Suprapubic skin (tissue), 4 donors: ENCODE measurements at places on chromosomes 16 and 17.

GRCh38 chr17:37541880-37542660, 52.4 kb downstream of the DUSP14 start:
- peaks cover 5% of the 10 kb centered on the region for H3K4me1 ChIP-seq
- H3K27ac ChIP-seq = no peak overlapping the region
- no peaks in the 10 kb centered on the region for H3K27me3 ChIP-seq
- no peak for DNase-seq
- H3K4me3 ChIP-seq = no peak overlapping the region

GRCh38 chr16:78154729-78155461, 55.4 kb downstream of the WWOX start:
- H3K27me3 ChIP-seq = no peaks in the 10 kb centered on the region
- no peak overlapping the region for H3K4me3 ChIP-seq
- no peaks in the 10 kb centered on the region for H3K4me1 ChIP-seq
- no peaks in the 10 kb centered on the region for H3K36me3 ChIP-seq
- DNase-seq = no peak

- H3K27me3 ChIP-seq = peaks cover 52% of the 10 kb centered on the region
- H3K27ac ChIP-seq = no peak overlapping the region
- no peak for DNase-seq
- H3K4me1 ChIP-seq = peaks cover 35% of the 10 kb centered on the region
- H3K36me3 ChIP-seq = no peaks in the 10 kb centered on the region
Observed at GRCh38 chr17:38674014-38674748, 576 bp downstream of the EPOP start.

DNA sequence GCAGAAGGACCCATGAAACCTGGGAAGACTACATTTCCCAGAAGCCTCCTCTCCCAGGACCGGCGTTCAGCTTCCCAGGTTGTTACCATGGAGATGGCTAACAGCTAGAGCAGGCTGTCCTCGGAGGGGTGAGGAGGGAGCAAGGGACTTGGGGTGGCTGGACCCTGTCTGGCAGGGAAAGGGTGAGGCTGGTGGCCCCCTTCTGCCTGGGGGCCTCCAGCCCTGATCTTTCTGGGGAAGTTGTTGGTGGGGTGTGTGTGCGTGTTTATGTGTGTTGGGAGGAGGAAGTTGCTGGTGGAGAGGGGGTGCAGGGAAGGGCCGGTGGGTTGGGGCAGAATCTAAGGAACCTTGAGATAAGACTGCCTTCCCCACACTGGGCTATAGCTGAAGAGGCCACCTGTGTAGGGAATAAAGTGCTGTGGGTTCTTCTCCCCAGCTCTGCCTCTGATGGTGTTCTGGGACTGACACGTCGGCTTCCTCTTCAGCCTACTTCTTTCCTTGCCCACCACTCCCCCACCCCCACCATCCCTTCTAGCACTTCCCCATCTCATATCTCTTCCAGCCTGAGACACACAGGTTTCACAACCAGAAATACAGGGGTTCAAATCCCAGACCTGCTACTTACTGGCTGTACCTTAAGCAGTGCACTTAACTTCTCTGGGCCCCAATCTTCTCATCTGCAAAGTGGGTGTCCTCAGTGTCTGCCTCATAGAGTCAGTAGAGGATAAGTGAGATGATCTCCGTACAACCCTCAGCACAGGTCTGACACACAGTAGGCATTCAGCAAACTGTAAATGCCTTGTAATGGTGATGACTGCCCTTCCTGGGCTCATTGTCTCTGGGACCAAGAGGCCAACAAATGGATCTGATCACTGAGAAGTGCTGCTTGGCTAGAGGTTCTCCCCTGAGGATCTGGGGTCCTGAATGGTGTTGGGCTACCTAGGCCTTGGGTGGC, at the start of gene DRC7:
Gene DRC7 (plus strand): TSS at position 82 of the 955 bp plus-strand sequence. CDS start 3,144 bp downstream, outside the sequence.
- H3K27me3 ChIP-seq = no peaks in the 10 kb centered on the region
- no peaks in the 10 kb centered on the region for H3K4me1 ChIP-seq
- DNase-seq = peak; percentile 54
- no peak within 1 kb of the TSS for H3K4me3 ChIP-seq
- no peaks in the 10 kb centered on the region for H3K36me3 ChIP-seq

- H3K27me3 ChIP-seq = no peaks in the 10 kb centered on the region
- no peak overlapping the region for H3K27ac ChIP-seq
- no peaks in the 10 kb centered on the region for H3K4me1 ChIP-seq
Observed at GRCh38 chr17:80347536-80347935, 67.4 kb upstream of the ENDOV start.

DNA sequence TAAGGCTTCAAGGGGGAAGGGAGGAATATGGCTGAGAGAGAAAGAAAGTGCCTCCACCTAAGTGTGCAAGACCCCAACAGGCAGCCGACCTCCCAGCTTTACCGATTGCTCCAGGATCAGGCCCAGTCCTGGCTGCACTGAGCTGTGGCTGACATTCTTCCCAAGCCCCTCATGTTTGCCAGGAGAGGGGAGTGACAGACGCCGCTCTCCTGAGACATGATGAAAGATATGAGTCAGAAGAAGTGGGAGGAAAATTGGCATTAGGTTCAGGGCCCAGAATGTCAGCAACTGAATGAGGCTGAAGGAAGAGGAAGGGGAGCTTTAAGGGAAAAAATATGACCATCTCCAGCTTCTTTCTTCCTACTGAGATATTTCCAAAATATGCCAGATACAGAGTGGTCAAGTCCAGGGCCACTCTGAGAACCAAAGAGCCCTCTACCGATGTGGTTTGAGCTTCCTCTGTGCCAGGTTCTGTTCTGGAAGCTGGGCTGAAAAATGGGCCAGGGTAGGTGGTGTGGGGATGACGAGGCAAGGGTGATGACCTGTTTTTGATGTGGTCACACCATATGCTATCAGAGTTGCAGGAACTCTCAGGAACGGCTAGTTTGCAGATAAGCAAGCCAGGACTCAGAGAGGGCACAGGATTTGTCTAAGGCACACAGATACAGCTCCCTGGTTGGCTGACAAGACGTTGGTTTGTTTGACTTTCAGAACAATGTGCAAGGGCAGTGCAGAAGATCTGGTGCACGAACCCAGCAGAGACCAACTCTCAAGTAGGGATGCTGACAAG, 176.7 kb downstream of the SOX9 start:
- H3K27ac ChIP-seq = no peak overlapping the region
- DNase-seq = no peak
- no peaks in the 10 kb centered on the region for H3K27me3 ChIP-seq
- H3K36me3 ChIP-seq = no peaks in the 10 kb centered on the region

GRCh38 chr16:50731130-50731988, 10.5 kb upstream of the CYLD start:
- H3K27me3 ChIP-seq = no peaks in the 10 kb centered on the region
- H3K4me3 ChIP-seq = no peak overlapping the region
- no peak overlapping the region for H3K27ac ChIP-seq
- no peaks in the 10 kb centered on the region for H3K36me3 ChIP-seq
- no peaks in the 10 kb centered on the region for H3K4me1 ChIP-seq
- no peak for DNase-seq

GRCh38 chr17:57566721-57567120, 178.4 kb downstream of the CCDC182 start:
- H3K4me3 ChIP-seq = no peak overlapping the region
- H3K27me3 ChIP-seq = no peaks in the 10 kb centered on the region
- H3K27ac ChIP-seq = no peak overlapping the region

- H3K36me3 ChIP-seq = no peaks in the 10 kb centered on the region
- DNase-seq = no peak
- no peaks in the 10 kb centered on the region for H3K27me3 ChIP-seq
- H3K4me1 ChIP-seq = peaks cover 88% of the 10 kb centered on the region
- peak overlapping the region; percentile 88 for H3K4me3 ChIP-seq
Observed at GRCh38 chr17:29588562-29589411, 661 bp downstream of the GIT1 start.

- no peaks in the 10 kb centered on the region for H3K36me3 ChIP-seq
- H3K27ac ChIP-seq = no peak overlapping the region
- H3K27me3 ChIP-seq = no peaks in the 10 kb centered on the region
- H3K4me3 ChIP-seq = no peak overlapping the region
- no peaks in the 10 kb centered on the region for H3K4me1 ChIP-seq
Observed at GRCh38 chr16:82535262-82535661, 91.5 kb upstream of the CDH13 start.

DNA sequence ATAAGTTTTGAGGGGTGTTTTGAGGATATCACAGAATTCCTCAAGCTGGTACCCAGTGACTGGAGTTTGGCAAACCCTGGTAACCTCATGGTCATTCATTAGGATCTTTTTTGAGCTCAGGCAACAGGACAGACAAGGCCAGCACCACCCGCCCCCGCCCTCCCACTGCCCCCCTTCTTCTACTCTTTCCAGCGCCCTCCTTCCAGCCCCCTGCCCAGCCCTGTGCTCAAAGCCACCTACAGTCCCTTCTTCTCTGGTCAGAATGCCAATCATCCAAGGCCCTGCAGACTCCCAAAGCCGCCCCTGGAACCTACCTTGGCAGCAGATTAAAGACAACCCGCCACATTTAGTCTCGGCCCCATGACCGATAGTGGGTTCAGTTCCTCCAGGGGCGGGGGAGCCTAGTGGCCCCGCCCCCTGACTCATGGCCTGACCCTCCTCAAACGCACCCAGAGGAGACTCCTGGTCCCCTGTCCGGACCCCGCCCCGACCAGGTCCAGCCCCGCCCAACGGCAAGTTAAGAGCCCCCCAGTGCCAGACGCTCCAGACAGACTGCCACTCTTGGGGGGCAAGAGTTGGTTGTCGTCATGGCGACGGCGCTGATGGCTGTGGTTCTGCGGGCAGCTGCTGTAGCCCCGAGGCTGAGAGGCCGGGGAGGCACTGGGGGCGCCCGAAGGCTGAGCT, at the start of gene NAGS:
Gene NAGS (plus strand): TSS at position 546 of the 684 bp plus-strand sequence. CDS start 42 bp downstream, at position 588.
- peak within 1 kb of the TSS; percentile 57 for H3K4me3 ChIP-seq
- peaks cover 41% of the 10 kb centered on the region for H3K4me1 ChIP-seq
- no peaks in the 10 kb centered on the region for H3K36me3 ChIP-seq
- H3K27ac ChIP-seq = no peak within 1 kb of the TSS
- peaks cover 22% of the 10 kb centered on the region for H3K27me3 ChIP-seq

DNA sequence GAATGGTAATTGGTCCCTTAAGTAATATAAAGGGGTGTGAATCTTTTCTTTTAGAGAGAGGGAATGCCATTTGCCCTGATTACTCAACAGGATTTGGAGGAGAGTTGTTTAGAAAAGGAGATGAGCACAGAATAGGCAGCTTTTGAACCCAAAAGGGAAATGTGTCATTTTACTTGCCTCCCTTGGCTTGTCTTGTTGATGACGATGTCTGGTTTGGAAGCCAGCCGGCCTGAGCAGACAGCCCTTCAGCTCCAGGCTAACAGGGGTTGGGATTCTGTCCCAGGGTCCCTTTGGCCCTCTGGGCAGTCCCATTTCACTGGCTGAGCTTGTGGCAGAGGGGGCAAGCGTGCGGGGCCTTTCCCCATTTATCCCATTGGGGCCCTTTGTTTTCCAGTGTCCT, 22.3 kb upstream of the PRKAR1A start:
- no peak overlapping the region for H3K27ac ChIP-seq
- H3K4me1 ChIP-seq = peaks cover 32% of the 10 kb centered on the region
- DNase-seq = no peak
- H3K36me3 ChIP-seq = no peaks in the 10 kb centered on the region
- H3K4me3 ChIP-seq = no peak overlapping the region

DNA sequence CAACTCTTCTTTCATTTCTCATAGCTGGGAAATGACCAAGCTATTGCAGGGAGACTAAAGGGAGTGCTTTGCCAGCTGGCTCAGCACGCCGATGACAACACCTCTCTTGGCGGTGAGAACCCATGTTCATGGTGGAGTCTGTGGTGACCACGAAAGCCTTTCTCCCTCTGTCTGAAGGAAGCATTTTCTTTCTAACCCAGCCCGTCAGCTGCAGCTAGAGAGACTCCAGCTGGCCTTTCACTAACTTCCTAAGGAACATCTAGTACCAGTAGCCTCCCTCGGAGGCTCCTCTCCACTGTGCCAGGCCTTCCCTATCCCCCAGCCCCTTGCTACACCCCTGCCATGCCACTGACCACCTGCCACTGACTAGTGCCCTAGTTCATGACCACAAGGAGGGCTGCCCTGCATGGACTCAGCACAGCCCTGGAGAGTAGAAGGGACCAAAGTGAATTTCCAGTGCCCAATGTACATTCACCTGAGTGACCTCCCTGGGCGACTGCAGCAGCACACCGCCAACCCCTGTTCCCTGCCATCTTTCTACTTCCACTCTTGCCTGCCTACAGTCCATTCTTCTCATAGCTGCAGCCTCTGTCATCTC, 81.3 kb downstream of the CBLN1 start:
- H3K27me3 ChIP-seq = peaks cover 4% of the 10 kb centered on the region
- H3K4me1 ChIP-seq = no peaks in the 10 kb centered on the region
- H3K36me3 ChIP-seq = no peaks in the 10 kb centered on the region
- H3K27ac ChIP-seq = no peak overlapping the region
- H3K4me3 ChIP-seq = no peak overlapping the region

GRCh38 chr17:35726127-35726952, 5.1 kb upstream of the RASL10B start:
- no peak for DNase-seq
- H3K4me1 ChIP-seq = peaks cover 8% of the 10 kb centered on the region
- peaks cover 38% of the 10 kb centered on the region for H3K36me3 ChIP-seq
- H3K27me3 ChIP-seq = no peaks in the 10 kb centered on the region

- DNase-seq = peak; percentile 82
- H3K27me3 ChIP-seq = no peaks in the 10 kb centered on the region
- H3K4me1 ChIP-seq = peaks cover 18% of the 10 kb centered on the region
- no peak overlapping the region for H3K4me3 ChIP-seq
Observed at GRCh38 chr16:24700549-24701392, 28.7 kb upstream of the TNRC6A start.

DNA sequence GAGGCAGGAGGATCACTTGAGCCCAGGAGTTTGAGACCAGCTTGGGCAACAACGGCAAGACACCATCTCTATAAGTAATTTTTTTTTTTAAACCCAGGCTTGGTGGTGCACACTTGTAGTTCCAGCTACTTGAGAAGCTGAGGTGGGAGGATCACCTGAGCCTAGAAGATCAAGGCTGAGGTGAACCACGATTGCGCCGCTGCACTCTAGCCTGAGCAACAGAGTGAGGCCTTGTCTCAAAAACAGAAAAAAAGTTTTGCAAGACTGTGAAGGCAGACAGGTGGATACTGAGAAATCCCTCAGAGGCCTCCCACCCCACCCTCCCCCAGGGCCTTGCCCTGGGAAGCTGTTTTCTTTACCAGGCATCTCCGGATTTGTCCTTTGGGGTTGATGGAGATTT, 125.4 kb downstream of the MGAT5B start:
- no peak overlapping the region for H3K27ac ChIP-seq
- H3K4me1 ChIP-seq = no peaks in the 10 kb centered on the region
- no peak for DNase-seq
- H3K4me3 ChIP-seq = no peak overlapping the region
- H3K36me3 ChIP-seq = no peaks in the 10 kb centered on the region

DNA sequence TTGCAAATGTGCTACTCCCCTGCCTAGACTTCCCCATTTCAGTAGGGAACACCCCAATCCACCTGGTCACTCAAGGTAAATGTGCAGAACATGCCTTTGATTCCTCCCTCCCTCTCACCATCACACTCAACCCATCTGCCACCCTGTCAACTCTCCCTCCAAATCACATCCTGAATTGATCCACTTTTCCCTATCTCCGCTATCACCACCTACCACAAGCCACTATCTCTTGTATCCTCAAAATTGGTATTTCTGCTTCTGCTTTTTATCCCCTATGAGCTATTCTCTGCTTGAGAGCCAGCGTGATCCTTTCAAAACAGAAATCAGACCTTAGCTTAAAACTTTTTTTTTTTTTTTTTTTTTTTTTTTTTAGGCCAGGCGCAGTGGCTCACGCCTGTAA, 5.4 kb upstream of the NOL11 start:
- H3K36me3 ChIP-seq = no peaks in the 10 kb centered on the region
- no peaks in the 10 kb centered on the region for H3K27me3 ChIP-seq
- H3K4me3 ChIP-seq = no peak overlapping the region
- no peak for DNase-seq
